ENCODE measurements at places on chromosomes 11 and 22.
A peak's percentile ranks its signal among the peaks of the same experiment; 100 is the strongest.

- no peak for DNase-seq
Measured at GRCh38 chr22:46457502-46458488, 79.6 kb downstream of the CELSR1 start.

DNA sequence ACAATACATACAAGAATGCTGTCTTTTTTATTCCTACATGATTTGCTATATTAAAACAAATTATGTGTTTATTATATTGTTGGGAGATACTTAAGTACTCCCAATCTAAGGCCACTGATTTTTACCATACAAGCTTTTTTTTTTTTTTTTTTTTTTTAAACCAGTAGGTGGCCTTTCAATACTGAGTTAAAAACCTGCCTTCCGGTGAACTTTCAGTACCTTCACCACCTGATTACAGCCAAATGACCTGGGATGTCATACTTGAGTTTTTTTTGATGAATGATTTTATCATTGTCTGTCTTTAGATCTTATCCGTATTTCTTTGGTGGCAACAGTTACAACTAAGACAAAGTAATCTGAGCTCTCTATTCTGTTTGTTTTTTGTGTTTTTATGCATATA lies 94.0 kb upstream of the FOLH1 start:
- DNase-seq, result no peak

GRCh38 chr11:7651140-7651551 lies 22.2 kb downstream of the CYB5R2 start:
- no peak for DNase-seq

DNA sequence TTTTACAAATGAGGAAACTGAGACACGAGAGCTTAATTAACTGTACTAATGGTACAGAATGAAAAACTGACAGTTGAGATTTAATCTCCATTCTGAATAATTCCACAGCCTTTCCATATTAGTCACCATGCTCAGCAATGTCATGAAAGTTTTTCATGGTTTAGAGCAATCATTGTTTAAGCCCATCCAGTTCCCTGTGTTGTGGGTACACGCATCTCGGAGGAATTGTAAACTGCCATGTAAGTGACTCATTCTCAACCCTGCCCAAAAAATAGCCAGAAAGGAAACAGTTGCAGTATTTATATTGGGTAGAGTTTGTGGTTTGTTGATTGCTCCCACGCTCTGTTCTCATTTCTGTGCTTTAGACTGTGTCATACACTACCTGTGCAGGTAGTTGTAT lies 1790.8 kb downstream of the LRRC4C start:
- no peak for DNase-seq

DNA sequence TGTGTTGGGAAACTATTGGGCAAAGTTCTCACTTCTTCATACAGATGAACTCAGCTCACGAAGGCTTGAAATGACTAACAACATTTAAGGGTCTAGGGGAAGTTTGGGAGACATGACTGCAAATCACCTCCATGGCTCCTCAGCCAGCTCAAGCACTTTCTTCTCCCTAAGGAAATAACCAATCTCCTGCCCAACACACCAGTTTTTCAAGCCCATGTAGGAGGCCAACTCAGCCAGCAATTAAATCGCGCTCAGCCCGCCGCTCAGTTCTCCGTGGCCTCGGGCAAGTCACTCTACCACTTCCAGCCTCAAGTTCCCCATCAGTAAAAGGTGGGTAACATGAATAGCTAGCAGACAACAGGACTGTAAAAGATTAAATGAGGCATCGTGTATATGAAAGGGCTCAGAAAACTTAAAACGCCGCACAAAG lies 796 bp downstream of the POLDIP3 start:
- DNase-seq, result no peak

DNA sequence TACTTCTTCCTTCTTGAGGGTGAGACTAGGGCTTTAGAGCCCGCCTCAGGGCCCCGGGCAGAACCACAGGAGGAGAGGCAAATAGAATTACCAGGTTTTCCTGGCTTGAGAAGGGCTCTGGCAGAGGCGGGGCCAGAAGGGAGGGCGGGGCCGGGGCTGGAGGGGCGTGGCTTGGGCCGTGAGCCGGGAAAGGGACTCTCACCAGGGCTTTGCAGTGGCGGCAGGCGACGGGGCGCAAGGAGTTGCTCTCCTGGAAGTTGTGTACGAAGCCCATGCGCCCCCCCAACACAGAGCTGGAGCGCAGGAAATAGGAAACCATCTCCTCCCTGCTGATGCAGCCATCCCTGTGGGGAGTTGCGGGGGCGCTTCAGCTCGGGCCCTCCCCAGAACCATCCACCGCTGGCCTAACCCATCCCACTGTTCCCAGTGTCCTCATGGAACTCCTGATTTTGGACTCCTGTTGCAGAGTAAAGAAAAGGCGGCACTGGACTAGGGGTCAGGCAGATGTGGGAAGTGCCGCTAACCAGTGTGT lies 6.9 kb upstream of the NRXN2 start:
- DNase-seq, result peak; percentile 36

DNA sequence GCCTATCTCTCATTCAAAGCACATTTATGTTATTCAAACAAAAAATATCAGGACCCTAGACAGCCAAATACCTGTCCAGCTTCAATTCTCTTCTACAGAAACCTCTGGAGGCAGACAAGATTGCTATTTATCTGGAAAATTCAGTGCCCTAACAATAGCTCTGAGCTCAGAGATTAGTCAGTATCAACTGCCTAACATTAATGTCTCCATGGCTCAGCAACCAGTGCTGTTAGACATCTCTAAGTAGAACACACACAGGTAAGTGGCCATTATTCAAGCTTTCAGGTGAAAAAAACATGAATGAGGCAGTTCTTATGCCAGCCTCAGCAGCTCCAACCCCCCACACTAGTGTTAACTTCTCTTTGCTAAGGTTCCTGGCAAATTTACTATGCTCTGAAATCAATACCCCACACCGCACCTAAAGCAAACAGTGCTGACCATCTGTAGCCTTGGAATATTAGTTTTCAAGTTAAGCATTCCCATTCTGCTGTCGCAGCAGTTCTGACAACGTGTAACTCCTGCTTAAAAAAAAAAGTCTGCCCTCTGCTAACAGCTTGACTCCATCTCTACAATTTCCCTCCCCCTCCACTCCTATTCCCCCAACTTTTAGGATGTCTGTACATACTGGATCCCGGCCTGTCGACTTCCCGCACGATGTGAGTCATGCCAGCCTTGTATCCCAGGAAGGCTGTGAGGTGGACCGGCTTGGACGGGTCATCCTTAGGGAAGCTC lies 1.5 kb downstream of the RPL3 start:
- no peak for DNase-seq

- no peak for DNase-seq
Measured at GRCh38 chr11:83540728-83541127, 254.6 kb upstream of the CCDC90B start.

DNA sequence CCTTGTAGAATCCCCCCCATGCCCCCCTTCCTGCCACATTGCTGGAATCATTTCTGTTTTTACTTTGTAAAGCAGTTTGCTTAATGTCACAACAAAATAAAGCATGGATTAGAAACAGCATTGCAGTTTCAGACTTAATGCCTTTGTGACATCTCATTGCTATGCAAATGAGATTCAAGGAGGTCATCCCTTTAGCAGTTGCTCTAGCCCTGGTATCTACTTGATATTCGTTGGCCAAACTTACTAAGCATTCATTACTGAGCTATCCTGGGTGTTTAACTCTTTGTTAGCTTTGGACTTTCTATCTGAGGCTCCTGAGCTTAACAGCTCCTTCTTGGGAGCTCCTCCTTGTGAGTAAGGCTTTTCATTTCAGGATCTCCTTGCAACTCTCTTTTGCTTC lies 16.3 kb downstream of the FAT3 start:
- no peak for DNase-seq

- no peak for DNase-seq
Measured at GRCh38 chr11:114090225-114090910, 30.9 kb downstream of the ZBTB16 start.

GRCh38 chr22:22730655-22731373 lies 86.4 kb downstream of the GGTLC2 start:
- no peak for DNase-seq

DNA sequence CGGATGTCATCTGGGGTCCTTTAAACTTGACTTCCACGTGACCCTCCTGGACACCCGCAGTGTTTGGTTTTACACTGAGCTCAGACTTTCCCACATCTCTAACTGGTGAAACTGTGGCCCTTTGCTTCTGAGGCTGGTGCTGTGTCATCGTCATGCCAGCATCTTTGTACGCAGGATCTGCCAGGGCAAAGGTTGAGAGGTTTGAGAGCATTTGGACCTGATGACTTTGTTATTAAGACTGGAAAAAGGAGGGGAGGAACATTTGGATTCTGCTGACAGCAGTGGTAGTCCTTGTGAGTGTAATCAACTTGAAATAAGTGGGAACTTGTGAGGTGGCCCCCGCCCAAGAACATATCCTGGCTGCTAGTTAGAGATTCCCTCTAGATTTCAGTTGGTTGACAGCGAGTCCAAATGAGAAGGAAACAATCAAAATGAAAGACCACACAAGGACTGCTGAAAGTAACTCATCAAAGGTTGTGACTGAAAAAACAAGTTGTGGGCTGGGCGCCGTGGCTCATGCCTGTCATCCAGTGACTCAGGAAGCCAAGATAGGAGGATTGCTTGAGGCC lies 102.5 kb downstream of the KIAA1671 start:
- no peak for DNase-seq

DNA sequence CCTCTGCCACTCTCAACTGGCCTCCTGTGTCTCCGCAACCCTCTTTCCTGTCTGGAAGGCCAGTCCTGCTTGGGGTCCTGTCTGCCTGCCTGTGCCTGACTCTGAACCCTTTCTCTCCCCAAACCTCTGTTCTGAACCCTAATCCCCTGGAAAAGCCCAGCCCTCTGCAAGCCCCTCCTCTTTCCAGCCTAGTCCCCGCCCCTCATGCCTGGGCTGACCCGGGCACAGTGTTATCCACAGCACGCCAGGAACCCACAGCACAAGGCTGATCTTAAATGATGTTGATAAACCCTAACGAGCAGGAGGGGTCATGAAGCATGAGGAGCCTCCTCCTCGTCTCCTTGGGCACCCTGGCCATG lies at the start of gene IFITM10:
Gene IFITM10 (minus strand): TSS at position 115 of the 359 bp plus-strand sequence. CDS start 153 bp downstream, outside the sequence.
- DNase-seq, result peak; percentile 42

DNA sequence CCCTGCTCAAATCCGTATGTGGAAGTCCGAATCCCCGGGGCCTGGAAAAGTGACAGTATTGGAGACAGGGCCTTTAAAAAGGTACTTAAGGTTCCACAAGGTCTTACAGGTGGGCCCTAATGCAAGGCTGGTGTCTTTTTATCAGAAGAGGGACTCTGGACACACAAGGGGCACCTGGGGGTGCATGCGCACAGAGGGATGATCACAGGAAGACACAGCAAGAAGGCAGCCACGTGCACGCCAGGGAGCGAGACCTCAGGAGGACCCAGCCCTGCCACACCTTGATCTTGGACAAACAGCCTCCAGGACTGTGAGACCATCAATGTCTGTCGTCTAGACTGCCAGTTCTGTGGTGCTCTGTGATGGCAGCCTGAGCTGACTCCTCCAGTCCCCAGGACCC lies 96.5 kb downstream of the SHANK2 start:
- no peak for DNase-seq

GRCh38 chr11:65060913-65061408 lies 2.6 kb upstream of the NAALADL1 start:
- no peak for DNase-seq

DNA sequence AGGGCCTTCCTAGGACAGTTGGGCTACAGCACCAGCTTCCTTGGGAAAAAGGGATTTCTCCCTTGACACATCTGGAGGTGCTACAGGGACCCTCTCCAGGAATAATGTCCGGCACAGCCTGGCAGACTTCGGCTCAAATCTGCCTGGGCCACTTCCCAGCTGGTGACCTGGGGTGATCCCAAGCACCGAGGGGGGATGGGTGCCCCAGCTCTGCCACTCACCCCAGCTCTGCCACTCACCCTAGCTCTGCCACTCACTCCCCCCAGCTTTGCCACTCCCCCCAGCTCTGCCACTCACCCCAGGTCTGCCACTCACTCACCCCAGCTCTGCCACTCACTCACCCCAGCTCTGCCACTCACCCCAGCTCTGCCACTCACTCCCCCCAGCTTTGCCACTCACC lies 9.9 kb downstream of the OSBPL5 start:
- no peak for DNase-seq

GRCh38 chr11:59558270-59558643 lies 46.9 kb downstream of the OR4D9 start:
- no peak for DNase-seq

DNA sequence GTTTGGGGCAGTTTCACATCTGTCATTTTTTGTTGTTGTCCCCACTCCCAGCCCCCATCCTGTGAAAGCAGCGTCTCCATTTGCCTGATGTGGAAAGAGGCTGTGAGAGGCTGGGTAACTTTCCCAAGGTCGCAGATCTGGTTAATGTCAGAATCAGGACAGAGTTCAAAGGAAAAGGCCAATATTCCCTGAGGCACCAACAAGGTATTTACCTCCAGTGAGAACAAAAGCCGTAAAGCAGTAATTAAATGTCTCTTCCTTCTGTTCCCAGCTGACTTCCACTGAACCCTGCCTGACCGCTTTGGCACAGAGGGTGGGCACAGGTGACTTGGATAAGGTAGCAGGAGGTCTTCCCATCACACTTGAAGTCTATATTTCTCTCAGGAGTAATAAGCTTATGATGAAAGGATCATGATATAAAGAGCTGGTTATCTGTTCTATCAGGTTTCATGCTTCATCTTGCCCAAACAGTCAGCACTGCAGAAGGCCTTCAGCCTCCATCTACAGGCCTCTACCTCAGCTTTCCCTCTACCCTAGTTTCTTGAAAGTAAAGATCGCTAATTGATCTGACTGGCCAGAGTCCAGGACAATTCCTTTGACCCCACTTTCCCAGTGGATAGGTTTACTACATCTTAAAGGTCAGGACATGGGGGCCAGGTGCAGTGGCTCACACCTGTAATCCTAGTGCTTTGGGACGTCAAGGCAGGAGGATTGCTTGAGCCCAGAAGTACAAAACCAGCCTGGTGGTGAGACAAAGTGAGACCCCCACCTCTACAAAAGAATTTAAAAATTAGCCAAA lies 9.4 kb downstream of the C11orf91 start:
- DNase-seq, result no peak

- peak; percentile 73 for DNase-seq
Measured at GRCh38 chr11:122202951-122203456, 87.0 kb upstream of the BLID start.

- no peak for DNase-seq
Measured at GRCh38 chr11:74721479-74721835, 9.8 kb downstream of the CHRDL2 start.

DNA sequence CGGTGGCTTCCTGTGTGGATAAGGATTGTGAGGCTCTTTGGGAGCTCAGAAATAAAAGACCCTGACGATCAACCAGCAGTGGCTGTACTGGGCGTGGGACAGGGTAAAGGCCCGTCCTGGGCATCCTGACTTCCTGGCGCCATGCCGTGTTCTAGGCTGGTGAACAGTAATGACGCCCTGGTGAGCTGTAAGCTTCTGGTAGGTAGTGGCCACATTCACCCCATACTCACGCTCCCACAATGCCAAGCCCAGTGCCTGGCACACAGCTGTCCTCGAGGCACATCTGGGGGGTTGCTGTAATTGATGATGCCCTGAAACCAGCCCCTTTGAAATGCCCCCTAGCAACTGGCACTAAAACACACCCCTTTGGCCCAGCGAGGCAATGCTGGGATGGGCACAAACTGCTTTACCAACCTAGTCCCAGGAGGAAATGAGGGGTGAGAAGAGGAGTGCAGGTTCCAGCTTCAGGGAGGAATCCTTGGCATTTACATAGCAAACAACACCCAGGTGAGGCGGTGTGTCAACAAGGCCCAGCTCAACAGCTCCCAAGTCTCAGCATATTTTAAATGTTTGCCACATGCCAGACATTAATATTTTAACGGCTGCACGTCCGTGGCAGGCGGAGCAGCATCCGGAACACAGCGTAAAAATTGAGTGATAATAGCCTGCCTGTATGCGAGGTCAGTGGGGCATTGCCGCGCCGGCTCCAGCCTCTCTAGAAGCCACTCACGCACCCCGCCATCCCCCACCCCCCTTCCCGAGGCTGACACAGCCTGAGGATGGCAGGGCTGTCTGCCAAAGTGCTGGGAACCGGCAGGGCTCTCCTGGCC lies 79.3 kb downstream of the DSCAML1 start:
- no peak for DNase-seq

Data from RWPE2 (cell line).